ENCODE measurements at places on chromosomes 4 and X.

DNA sequence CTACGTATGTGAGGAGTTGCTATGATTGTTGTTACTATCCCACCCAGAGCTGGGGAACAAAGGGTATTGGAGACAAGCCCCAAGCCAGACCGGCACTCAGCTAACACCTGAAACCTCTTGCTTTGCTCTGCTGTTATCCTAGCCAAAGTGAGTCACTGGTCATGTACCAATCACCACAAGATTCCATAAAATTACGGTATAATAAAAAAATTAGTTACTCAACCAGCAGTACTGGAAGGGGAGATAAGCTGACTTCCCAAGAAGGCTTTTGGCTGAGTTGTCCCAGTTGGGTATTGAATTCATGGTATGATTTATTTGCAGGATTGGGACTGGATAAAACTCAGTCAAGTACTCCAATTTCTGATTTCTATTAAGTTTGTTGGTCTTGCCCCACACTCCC lies 5.3 kb downstream of the EDA2R start:
- no peak for DNase-seq

- DNase-seq, result no peak
These were observed 1.2 kb downstream of the ATP11C start for GRCh38 chrX:139931646-139932072.

DNA sequence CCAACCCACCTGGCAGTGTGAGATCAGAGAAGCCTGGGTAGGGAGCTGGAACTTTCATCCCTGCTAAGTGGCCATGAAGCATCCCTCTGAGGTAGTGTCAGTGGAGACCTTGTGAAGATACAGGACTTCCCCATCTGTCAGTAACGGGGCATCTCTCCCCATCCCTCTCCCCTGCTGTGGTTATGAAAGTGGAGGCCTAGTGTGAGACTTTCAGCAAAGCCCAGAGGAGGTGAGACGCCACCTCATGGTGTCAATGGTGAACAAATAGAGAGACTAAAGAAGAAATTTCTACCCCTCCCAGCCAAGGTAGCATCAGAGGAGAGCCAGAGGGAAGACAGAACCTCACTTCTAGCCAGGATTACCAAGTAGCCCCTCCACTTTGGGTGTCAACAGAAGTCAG lies 150.2 kb downstream of the VEGFC start:
- DNase-seq, result peak; percentile 10

- DNase-seq, result no peak
These were observed 86.7 kb downstream of the OR13H1 start for GRCh38 chrX:131630534-131630933.

- DNase-seq, result no peak
These were observed 216.1 kb upstream of the PSAPL1 start for GRCh38 chr4:7650606-7651385.

- DNase-seq, result no peak
These were observed 1.1 kb downstream of the MOB1B start for GRCh38 chr4:70903291-70903603.

DNA sequence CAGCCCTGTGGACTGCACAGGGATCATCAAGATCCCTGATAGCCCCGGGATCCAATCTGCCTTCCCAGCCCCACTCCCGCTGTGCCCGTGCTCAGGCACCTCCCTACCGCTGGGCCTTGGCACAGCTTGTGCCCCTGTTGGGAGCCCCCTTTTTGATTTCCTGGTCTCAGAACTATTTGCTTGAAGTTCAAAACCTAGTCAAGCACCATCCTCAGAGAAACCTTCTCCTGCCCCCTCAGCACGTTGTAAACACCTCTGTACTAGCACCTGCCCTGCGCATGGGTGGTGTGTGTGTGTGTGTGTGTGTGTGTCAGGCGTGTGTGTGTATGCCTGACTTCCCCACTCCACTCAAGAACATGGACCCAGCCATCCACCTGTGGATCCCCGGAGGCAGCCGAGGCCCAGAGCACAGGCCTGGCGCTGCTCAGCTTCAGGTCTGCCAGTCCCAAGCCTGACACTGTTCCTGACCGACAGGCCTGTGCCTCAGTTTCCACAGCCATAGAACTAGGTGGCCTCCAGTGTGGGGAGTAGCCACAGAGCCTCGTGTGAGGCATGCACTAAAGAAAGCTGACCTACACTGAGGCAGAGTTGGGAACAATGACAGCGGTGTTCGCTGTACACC lies 65.5 kb downstream of the ADRA2C start:
- no peak for DNase-seq

GRCh38 chr4:600850-601515 lies 24.4 kb upstream of the PDE6B start:
- DNase-seq, result no peak

- no peak for DNase-seq
These were observed 137.3 kb downstream of the BMPR1B start for GRCh38 chr4:94895081-94895480.

DNA sequence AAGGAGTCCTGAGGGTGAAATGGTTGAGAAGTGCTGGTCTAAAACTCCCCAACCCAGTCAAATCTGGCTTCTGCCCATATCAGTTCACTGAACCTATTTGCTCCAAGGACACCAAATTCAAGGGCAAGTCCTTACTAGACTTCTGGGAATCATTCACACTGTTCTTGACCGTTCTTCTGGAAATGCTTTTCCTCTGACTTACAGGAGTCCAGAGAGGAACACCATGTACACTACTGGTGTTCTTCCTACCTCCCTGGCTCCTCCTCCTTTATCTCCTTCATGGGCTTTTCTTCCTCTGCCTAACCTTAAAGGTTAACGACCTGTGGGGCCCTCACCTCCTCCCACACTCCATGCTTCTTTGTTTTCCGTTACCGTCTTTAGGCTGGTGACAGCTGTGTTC lies 281.3 kb downstream of the FRMPD4 start:
- no peak for DNase-seq

DNA sequence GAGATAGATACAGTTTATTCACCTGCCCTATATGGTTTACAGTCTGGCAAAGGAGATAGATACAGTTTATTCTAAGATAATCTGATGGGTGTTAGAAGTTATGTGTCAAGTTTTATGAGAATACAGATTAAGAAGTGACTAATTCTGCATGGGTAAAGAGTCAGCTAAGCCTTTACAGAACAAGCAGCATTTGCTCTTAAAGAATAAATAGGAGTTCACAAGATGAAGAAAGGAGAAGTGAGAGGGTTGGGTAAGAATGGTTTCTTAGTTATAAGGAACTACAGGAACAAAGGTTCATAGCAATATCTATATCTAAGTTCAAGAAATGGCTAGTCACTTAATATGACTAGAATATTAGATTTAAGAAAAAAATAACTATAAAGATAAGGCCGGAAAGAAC lies 47.6 kb downstream of the THOC2 start:
- DNase-seq, result no peak

GRCh38 chrX:21974011-21974385 lies 33.5 kb downstream of the SMS start:
- no peak for DNase-seq

DNA sequence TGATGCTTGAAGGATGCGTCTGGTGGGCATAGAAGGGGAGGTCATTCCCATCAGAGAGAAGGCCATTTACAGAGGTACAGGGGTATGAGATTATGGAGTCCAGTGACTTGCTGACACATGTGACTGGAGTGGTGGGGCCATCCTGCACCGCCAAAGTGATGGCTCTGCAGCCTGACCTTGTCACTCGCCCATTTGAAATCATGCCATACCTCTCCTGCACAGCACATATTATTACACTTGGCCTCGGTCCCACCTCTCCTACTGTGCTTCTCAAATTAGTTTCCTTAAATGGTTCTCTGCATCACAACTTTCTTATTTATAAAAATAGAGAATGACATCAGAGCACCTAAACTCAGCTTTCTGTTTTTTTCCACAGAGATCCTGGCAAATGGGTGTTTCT lies 60.7 kb upstream of the HAND2 start:
- DNase-seq, result no peak

DNA sequence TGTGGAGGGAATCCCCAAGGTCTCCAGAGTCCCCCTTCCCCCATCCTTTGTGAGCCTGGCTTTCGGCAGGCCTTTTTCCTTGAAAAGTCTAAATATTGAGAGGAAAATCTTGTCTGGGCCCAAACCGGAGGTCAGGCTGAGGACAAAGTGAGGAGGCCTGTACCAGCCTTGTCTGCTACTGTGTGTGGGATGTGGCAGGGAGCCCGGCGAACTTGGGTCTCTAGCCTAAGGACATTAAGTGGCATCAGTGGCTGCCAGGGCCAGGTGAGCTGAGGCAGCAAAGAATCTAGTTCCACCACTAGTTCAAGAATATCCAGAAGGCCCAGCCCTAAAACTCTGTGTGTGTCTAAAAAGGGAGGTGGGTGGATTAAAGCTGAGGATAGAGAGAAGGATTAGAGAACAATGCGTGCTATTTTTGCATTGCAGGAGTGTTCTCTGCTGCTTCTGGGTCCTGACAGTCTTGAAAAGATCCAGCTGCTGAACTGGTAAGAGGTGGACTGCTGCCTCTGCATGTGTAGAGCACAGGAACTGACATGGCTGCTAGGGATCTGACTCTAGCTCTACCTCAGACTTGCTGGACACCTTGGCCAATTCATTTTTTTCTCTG lies 1.2 kb upstream of the AMER1 start:
- DNase-seq, result no peak

GRCh38 chr4:125159001-125159400 lies 155.8 kb upstream of the FAT4 start:
- DNase-seq, result no peak

GRCh38 chr4:18057821-18058533 lies 36.4 kb upstream of the LCORL start:
- peak; percentile 9 for DNase-seq

GRCh38 chr4:150261571-150261970 lies 183.3 kb downstream of the DCLK2 start:
- DNase-seq, result no peak

Measured in GM10248 (cell line).